Tibial artery (tissue), 4 donors: ENCODE measurements at places on chromosomes 6 and 20.

DNA sequence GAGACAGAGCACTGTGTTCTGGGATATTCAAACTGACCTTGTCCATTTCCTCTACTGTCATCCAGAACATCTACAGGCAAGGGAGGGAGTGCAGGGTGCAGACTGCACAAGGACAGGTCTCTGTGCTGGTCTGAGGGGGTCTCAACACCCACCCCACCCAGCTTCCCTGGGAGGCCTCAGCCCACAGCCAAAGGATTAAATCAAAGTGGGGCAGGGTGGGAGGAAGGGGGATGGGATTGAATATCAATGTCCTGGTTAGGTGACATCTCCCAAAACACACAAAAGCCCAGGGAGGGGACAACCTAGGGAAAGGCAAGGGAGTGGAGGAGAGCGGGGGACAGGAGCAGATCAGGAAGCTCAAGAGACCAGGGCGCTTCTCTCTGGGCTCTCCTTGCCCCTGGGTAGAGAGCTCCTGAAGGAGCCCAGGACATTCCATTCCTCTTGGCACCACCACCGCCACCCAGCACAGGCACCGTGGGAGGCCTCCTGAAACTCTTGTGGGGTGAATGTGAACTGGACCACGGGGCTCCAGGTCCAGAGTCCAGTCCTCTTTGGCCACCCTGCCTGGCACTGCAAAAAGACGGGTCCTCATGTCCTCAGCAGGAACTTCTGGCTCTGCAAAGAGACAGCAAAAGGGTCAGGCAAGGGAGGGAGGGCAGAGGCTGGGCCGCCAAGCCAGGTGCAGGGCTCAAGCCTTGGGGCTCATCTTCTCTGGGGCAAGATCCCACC is 73.9 kb downstream of the JPH2 start:
- no peak for DNase-seq

DNA sequence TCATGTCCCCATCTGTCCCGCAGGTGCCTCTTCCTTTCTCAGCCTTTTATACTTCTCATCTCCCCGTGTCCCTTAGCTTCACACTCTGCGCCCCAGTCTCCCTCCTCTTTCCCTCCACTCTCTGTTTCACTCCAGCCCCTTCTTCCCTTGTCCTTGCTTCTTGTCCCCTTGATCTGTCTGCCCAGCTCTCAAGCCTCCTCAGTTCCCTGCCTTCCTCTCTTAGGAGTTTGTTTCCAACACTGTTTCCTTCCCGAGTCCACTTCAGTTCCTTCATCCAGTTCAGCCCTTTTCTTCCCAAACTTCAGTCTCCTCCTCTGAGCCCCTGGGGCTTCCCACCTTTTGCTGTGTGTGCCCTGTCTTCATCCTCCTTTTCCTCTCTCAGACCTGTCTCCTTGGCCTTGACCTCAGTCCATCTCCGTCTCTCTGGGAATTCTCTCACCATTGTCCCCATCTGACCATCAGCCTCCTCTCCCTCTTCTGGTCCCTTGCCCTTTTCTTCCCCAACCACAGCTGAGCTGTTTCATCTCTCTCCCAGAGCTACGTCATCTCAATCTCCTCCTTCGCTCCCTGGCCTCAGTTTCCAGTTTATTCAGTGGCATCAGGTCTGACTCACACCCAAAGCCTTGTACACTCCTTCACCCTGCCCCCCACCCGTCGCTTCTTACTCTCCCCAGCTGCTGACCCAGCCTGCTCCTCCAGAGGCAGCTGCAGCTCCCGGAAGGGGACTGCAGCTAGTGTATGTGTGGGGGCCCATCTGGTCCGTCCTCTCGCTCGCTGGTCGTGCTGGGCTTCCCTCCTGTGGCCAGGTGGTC is 2.7 kb upstream of the DDR1 start:
- DNase-seq: no peak

DNA sequence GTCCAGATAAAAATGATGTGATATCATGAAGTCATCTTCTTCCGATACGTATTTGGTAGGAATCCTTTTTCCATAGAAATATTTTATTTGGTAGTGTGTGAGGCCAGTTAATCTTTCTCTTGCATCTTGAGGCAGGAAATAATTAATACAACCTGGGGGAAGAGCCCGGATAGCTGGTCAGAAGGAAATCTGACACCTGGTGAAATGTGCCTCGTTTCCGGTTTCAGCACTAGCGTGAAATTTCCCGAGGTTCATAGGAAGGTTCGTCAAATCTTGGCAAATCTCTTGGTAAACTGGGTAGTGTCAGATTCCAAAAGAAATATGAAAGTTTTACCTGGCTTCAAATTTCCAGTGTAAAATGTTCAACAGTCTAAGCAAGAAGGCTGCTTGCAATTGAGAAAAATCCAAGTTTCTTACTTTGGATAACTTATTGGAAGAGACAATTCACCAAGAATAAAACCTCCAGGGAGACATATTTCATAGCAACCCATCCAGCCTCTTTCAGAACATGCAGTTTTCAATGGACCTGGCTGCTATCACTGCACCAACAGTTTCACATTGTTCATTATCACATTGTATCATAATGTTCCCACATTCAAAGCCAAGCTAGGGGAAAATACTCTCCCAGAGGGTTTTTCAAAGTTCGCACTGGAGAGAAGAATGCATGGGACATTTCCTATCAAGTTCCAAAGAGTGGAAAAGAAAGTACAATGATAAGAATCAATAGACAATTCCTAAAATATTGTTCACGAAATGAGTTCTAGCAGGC is 454.5 kb upstream of the CITED2 start:
- DNase-seq: no peak

DNA sequence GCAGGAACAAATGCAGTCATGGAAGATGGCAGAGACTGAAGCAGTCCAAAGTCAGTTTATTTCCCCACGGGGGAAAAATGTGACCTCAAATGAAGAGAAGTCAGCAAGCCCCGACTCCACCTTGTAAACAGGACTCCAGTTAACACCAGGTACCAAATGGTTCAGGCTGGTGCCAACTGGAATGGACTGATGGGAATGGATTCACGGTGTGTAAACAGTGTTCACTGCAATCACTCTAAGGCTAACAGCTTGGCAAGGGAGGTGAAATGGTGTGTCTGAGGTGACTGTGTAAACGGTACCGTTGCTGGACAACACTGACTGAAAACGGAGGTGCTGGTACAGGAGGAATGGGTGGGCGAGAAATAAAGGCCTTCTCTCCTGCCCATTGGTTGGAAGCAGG is 12.0 kb downstream of the PLAGL2 start:
- DNase-seq: no peak

DNA sequence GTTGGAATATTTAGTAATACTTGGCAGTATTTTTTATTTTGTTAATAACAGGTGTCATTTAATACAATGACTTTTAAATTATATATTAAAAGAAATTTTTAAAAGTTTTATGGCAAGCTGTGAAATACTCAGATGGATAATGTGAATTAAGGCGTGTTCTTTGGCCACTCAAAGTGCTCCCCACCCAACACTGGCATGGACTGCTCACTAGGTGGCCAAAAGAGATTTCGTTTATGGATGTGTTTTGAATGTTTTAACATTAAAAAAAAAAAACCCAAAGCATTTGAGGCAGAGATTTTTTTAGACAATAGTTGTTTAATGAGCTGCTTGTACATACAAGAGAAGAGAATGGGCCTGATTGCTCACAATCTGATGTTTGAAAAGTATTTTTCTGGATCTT is 86.5 kb downstream of the QKI start:
- DNase-seq: no peak
